ENCODE measurements at places on chromosomes 12 and 14.

DNA sequence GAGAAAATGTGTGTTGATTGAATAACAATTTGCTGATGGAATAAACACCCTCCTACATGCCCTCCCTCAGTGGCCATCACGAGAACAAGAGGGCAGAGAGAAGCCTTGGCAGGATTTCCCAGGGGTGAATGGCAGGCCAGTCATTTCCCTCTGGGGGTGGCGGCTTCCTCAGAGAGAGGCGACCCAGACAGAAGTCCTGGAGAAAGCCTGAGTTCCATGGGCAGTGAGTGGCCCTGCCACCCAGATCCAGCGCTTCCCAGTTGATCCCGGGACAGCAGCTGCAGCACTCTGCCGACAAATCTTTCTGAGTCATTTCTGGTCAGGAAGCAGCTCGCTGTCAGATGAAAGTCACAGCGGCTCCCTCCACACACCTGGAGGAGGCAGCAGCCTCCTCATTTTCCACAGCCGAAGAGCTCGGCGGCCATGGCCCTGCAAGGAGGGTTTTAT is 123.0 kb downstream of the SCARB1 start:
- peak; percentile 18 for DNase-seq

- peak; percentile 11 for DNase-seq
Measured at GRCh38 chr12:92987362-92987761, 58.3 kb upstream of the EEA1 start.

DNA sequence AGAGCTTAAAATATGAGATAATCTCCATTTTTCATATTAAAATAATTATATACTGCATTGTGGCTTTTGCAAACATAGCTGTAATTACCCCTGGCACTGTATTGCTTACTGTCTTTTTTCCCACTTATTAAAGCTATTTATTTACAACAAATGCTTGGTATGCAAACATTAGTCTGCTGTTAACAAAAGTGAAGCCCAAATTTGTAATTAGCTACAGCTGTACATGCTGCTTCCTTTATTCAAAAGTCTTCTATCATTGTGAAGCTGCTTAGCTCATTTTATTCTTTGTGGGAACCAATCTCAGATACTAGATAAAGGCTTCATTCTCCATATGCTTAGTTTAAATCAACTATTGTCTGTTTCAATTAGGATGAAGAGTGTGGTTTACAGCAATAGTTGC is 425.8 kb upstream of the FOXG1 start:
- DNase-seq, result no peak

- DNase-seq, result no peak
Measured at GRCh38 chr12:41061192-41061591, 126.9 kb upstream of the PDZRN4 start.

DNA sequence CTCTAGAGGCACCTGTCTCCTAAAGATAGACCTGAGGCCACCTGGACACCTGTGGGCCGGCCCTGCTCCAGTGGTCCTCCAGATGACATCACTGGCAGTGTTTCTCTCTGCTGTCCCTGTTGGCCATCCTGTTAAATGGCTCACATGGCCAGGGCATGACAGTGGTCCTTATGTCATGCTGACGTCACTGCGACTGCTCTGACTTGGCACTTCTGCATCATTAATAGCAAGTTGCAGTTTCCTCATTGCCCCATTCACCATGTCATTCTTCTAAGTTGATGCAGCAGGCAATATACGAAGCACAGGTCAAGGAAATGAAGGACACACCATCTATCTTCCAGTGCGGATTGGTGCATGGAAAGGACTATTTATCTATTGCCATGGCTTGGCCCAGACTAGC is 1468.5 kb upstream of the TMEM132C start:
- DNase-seq, result no peak

GRCh38 chr12:30145684-30146032 is 361.9 kb upstream of the TMTC1 start:
- DNase-seq, result no peak

DNA sequence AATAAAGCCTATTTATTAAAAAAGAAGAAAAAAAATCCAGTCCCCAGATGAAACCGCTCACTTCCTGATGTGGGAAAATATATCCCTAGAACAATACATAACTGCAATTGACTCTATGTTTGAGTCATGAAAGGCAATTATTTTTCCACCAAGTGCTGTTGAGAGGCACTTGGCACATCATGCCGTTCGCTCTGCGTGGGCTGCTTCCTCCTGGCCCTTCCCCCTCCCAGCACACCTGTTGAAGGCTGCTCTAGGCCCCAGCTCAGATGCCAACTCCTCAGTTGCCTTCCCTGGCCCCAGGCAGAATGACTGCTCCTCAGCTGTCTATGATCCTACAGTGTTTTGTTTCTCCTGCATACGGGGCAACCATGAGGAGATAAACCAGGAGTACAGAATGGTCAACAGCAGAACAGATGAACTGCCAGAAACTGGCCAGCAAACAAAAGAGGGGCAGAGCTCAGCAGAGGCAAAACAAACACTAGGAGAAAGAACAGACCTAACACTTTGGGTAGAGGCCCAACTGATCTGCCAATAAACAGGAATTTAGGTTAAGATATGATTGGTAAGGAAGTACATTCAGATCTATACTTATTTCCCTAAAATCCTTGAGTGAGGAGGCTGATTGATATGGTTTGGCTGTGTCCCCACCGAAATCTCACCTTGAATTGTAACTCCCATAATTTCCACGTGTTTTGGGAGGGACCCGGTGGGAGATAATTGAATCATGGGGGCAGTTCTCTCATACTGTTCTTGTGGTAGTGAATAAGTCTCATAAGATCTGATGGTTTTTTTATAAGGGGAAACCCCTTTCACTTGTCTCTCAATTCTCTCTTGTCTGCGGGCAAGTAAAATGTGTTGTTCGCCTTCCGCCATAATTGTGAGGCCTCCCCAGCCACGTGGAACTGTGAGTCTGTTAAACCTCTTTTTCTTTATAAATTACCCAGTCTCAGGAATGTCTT is 58.6 kb downstream of the SLC38A1 start:
- peak; percentile 82 for DNase-seq

- DNase-seq, result no peak
Measured at GRCh38 chr12:63862187-63862968, 17.9 kb downstream of the SRGAP1 start.

- no peak for DNase-seq
Measured at GRCh38 chr14:51327376-51327775, 87.3 kb downstream of the TMX1 start.

DNA sequence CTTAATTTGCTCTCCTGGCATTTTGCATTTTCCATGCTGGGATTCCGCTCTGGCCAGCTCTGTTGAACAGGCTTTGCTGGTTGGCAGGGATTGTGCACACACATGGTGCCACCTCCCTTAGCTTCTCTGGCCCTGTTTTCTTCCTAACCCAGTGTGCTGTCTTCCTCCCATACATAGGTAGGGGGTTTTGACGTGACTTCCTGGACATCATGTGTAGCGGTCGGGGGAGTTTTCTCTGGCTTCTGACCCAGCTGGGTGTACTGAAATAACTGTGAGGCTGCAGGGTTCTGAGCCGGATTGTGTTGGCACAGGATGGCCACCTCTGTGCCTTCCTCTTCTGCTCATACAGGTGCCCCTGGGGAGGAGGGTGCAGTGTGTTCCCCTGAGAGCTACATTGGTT is 25.7 kb downstream of the C14orf132 start:
- no peak for DNase-seq

GRCh38 chr12:103632554-103633216 is 45.6 kb downstream of the STAB2 start:
- peak; percentile 27 for DNase-seq

- no peak for DNase-seq
Measured at GRCh38 chr12:75603475-75603874, 92.1 kb upstream of the KRR1 start.

GRCh38 chr12:16359512-16360491 is 12.4 kb downstream of the MGST1 start:
- DNase-seq, result no peak

- DNase-seq, result no peak
Measured at GRCh38 chr12:67112586-67112985, 156.6 kb upstream of the CAND1 start.

- no peak for DNase-seq
Measured at GRCh38 chr14:67623114-67623513, 3.4 kb downstream of the ARG2 start.

GRCh38 chr12:50828886-50829285 is 13.8 kb upstream of the TMPRSS12 start:
- DNase-seq, result no peak

DNA sequence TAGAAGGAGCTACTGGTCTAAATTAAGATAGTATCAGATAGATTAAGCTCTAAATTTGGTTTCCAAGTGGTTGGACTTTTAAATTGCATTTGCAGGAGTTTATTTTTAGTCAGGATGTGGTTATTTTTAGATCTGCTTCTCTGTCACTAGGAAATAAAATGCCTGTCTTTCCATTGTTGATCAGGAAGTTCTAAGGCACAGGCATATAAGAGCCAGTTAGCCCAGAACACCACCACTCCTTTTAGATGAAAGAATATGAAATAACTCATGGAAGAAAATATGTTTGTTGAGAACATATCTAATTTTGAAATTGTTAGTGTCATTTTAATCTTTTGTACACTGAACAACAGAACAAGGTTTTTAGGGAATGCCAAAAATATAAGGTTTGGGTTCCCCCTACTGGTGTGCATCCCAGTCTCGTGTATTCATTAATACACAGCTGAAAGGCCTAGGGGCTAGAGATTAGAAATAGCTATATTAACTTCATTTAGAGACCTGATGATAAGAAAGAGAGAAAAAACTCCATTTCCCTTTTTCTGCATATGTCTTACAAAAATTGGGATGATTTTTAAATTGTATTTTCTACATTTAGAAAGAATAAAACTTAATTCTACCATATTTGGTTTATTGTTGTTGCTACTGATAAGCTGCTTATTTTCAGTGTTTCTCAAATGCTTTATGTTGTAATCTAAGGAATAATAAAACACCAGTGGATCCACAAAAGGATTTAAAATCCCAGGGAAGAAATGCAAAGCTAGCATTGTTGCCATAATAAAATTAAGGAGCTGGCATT is 67.2 kb downstream of the RIC8B start:
- peak; percentile 29 for DNase-seq

- DNase-seq, result no peak
Measured at GRCh38 chr12:31005944-31006361, 67.7 kb upstream of the DDX11 start.

GRCh38 chr12:76532520-76532919 is 27.1 kb downstream of the OSBPL8 start:
- DNase-seq, result no peak

- no peak for DNase-seq
Measured at GRCh38 chr12:28443337-28443736, 253.1 kb downstream of the CCDC91 start.

GRCh38 chr12:39372929-39373328 is 70.0 kb downstream of the KIF21A start:
- DNase-seq, result peak; percentile 6

DNA sequence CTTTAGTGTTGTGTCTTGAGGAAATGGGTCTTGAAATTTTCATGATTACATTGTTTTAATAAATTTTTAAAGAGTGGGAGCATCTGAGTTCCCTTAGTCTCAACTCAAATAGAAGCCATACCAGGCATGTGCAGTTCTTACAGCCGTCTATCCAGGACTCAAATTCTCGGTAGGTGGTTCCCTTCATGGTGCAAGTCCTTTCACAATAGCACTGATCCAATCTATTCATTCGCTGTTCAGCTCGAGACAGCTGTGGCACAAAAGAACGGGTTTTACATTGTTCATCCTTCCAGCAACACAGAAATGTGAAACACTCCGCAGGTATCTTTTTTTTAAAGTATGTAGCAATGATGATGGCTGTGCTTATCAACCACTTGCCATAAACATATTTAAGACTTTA is 100.2 kb downstream of the NELL2 start:
- no peak for DNase-seq

DNA sequence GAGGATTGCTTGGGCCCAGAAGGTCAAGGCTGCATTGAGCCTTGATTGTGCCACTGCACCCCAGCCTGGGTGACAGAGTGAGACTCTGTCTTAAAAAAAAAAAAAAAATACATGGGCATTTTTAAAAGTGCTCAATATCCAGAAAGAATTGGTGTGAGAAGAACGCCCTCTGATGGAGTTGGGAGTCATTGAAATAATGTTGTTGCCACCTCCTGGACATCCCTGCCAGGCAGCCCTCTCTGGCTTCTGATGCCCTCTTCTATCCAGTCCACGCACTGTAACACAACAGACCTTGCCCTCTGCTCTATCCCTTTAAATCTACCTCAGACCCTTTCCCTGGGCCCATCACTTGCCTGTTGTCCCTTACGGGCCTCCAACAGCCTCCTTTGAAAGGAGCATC is 4.9 kb downstream of the PTGDR start:
- no peak for DNase-seq

DNA sequence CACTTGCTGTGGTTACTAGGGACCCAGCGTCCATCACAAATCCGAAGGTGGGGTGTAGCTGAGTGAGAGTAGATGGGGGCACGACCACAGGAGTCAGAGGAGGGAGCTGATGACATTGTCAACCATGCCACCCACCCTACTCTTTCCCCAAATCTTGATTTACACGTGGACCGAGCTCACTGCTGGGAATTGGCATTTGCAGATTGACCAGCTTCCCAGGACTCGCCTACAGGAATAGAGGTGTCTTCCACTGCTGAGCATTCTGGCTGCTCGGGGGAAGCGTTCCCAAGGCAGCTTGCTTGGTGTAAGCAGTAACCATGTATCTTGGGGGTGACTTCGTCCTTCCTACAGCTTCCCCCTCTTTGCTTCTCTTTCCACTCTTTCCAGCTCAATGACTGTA is 353 bp upstream of the PTPRR start:
- DNase-seq, result no peak

- DNase-seq, result peak; percentile 14
Measured at GRCh38 chr14:52467515-52468266, 84.6 kb downstream of the TXNDC16 start.

DNA sequence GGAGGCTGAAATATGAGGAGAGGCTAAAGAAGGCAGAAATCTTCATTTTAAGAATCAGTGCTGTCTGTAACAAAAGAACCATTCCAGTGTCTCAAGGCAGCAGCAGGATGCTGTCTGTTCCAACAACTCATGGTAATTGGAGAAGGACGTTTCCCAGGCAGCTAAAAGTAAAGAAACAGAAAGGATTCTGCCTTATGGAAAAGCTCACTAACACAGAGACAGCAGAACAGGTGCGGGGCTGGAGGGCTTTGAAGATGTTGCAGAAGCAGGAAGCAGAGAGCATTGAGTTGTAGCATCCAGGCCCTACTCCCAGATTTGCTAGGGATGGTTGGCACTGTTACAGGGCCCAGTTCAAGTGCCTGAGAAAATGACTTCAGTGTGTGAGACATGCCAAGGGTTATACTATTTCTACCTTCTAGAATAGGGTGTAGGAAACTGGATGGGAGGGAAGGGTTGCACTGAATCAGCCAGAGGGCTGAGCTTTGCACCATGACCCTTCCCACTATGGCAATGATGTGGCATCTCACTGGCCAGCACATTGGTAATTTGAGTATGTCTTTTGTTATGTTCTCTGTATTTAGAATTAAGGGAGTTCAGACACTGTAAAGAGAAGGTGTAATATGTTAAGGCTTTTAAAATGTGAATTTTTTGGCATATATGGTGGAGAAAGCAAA is 160.0 kb upstream of the FBXO33 start:
- no peak for DNase-seq

GRCh38 chr12:110002676-110003515 is 3.7 kb downstream of the ANKRD13A start:
- no peak for DNase-seq

GRCh38 chr14:97057238-97058073 is 260.3 kb downstream of the VRK1 start:
- DNase-seq, result no peak
